ENCODE measurements at places on chromosomes 11 and 22. TPM values are rescaled to one million over a fixed set of nuclear protein-coding genes. Genes with fewer than 3 reads are reported as not detected.
A peak's percentile ranks its signal among the peaks of the same experiment; 100 is the strongest.

The DCDC1 gene
- total RNA-seq, result not detected

The GRAP2 gene
- not detected for total RNA-seq

The PRG2 gene
- total RNA-seq, result not detected

The AQP11 gene
- 11.5 TPM for total RNA-seq

The SAA1 gene
- not detected for total RNA-seq

- DNase-seq, result no peak
Observed at GRCh38 chr11:10751581-10751940, 515 bp downstream of the CTR9 start.

DNA sequence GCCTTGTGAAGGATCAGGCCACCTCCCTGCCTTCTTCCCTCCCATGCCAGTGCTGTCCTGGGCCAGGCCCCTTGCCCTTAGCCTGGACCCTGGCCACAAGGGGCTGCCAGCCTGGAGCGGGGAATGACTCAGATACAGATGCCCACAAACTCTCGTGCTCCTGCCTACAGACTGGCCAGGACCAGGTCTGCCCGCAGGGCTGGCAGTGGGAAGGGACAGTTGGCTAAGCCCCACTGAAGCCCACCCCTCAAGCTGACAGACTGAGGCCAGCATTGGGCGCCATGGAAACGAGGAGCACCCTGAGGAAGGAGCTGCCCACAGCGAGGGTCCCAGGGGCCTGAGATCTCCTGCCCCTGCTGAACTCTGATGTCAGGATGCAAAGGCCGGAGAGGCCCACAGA, 14.1 kb downstream of the SCUBE1 start:
- DNase-seq, result no peak

GRCh38 chr22:27318516-27318915, 483.0 kb downstream of the MN1 start:
- DNase-seq, result peak; percentile 52

DNA sequence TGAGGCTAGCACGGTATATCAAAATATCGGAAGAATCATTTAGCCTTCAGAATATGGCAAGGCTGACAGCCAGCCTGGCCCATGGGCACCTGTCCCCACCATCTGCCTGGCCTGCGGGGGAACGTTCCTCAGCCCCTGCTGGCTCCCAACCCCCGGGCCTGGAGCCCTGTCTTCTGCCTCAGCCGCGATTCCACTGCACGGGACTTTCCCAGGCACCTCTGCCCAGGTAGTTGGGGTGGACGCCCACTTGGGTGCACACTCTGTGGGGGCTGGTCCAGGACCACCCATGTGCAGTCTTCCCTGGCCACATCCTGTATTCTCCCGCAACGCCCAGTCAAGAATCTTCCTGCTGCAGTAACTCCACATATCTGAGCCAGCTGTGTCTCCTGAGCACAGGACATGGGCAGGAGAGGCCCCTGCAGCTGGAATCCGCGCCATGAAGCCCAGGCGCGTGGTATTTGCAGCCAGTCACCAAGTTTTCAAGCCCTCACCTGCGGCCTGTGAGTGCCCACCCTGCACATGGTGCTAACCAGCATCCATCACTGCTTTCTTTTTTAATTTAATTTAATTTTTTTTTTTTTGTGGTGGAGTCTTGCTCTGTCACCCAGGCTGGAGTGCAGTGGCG, 77.9 kb downstream of the KCNQ1 start:
- peak; percentile 29 for DNase-seq

GRCh38 chr11:116162086-116162885, 610.5 kb downstream of the BUD13 start:
- no peak for DNase-seq

DNA sequence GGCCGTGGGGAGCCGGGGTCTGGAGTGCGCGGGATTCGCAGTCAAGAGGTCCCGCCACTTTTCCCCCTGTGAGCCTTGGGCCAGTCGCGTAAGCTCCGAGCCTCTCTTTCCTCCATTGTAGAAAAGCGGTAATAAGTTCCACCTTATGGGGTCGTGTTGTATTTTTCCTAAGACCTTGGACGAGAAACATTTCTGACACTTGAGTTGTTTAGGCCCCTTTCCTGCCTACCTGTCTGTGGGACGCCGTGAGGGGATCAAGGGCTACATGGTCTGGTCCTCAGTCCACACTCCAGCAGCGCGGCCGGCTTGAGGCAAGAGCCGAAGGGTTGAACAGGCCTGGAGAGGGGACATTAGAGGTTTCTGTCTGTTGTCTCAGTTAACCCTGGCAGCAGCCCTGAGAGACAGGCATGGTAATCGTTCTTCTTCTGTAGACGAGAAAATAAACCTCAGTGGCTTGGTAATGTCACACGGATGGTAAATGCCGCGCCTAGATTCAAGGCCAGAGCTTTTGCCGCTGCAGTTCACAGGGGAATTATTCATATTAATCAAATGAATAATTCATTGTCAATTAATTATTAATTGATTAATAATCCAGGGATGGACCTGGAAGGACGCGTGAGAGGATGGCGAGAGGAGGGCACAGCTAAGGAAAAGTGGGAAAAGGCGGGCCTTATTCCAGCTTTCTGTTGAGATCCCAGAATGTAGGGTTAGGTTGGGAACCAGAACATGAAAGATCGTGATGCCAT, 545 bp downstream of the FEN1 start:
- peak; percentile 35 for DNase-seq

GRCh38 chr22:35330258-35330861, 30.7 kb downstream of the TOM1 start:
- no peak for DNase-seq

GRCh38 chr11:614021-614622, 1.6 kb downstream of the IRF7 start:
- DNase-seq, result no peak

DNA sequence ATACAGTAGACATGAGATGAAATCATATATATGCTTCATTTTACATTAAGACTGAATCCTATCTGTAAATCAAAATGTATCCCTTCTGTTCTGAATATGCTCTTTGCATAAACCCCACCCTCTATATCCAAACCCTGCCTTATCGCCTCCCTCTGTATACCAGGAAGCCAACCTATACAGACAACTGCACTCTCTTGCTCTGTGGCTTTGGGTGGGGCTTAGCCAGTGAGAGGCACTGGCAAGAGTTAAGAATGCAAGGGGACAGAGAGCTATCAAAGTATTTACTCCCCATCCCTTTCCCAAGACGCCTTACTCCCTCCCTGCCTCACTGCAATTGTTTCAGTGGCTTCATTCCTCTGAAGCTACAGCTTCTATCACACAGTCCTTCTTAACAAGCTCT, 309.8 kb downstream of the TTC28 start:
- no peak for DNase-seq

DNA sequence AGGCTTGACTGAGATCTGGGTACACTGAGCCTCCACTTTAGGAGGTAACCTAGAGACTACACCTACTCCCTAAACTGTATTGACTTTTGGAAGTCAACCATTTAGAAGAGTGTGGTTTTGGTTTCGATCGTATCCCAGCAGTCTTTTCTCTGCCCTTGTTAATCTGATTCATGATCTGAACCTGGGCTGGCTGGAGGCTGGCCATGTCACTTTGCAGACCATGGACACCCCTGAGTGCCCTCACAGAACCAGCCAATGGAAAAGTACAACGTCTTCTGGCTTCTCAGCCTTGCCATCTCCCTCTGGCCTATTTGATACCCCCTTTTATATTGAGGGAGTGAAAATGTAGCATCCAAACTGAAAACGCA, 10.8 kb downstream of the EHF start:
- DNase-seq, result no peak

DNA sequence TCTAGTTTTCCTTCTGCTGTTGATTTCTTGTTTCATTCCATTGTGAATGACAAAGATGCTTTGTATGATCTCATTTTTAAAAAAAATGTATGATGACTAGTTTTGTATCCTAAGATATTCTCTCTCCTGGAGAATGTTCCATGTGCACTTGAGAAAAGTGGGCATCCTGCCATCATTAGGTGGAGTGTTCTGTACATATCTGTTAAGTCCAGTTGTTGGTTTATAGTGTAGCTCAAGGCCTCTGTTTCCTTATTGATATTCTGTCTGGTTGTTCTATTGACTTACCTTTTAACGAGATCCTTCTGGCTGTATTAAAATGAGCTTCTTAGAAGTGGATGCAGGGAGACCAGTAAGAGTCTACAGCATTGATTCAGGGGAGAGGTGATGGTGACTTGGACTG, 35.2 kb downstream of the SGSM1 start:
- DNase-seq, result no peak

DNA sequence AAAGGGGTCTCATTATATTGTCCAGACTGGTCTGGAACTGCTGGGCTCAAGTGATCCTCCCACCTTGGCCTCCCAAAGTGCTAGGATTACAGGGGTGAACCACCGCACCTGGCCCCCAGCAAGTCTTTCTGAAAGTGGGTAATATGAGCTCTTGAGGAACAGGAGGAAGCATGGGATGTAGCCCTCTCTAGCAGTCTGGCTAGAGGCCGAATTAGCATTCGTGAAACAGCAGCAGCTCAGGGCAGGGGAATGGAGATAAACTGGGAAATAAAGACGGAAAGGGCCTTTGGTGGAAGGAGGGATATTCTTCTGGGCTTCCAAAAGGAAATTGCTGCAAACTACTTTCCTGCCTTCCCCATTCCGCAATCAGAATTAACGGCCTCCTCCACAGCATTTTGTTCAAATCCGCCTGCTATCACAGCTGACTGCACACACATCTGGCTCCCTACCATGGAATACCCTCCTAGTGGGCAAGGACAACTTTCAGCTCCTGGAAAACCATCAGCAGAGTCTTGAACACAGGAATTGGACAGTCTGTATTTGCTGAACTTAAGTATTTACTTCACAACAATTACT, 44.3 kb downstream of the MICAL3 start:
- no peak for DNase-seq
